ENCODE measurements at places on chromosomes 16 and 17. TPM values are rescaled to one million over a fixed set of nuclear protein-coding genes. Genes with fewer than 3 reads are reported as not detected.

HCRT gene
- total RNA-seq = not detected

RDM1 gene
- total RNA-seq = not detected

PRAC2 gene
- total RNA-seq = not detected

CD300LB gene
- not detected for total RNA-seq

GDPD3 gene
- total RNA-seq = 2.0 TPM

TOM1L2 gene
- total RNA-seq = 49.6 TPM

C16orf92 gene
- total RNA-seq = not detected

HAGHL gene
- total RNA-seq = 1.1 TPM

NR1D1 gene
- 19.9 TPM for total RNA-seq

OTOA gene
- not detected for total RNA-seq

SOX15 gene
- total RNA-seq = 5.1 TPM

BICDL2 gene
- total RNA-seq = 3.1 TPM

MYH13 gene
- total RNA-seq = not detected

FAM117A gene
- total RNA-seq = 17.8 TPM

MYL11 gene
- not detected for total RNA-seq

PRSS33 gene
- not detected for total RNA-seq

DNAH9 gene
- 0.15 TPM for total RNA-seq

SSTR5 gene
- not detected for total RNA-seq

KRT31 gene
- not detected for total RNA-seq

PPP1R27 gene
- not detected for total RNA-seq

MAF gene
- total RNA-seq = 25.2 TPM

CRLF3 gene
- 11.4 TPM for total RNA-seq

Data from gastroesophageal sphincter (tissue), 4 donors.